ENCODE measurements at places on chromosomes 7 and 10.

DNA sequence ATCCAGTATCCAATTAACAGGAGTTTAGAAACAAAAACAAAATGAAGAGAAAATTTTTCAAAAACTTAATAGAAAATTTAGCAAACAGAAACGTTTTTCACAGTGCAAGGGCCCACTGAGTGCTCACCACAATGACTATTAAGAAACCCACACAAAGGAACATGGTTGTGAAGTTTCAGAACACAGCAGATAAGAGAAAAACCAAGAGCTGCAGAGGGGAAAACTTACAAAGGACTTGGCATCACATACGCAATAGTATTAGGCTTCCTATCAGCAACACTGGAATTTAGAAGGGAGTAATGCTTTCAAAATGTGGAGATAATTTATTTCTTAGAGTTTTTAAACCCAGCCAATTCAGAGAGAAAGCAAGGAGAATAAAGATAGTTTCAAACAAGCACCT is 1.7 kb upstream of the C7orf25 start:
- no peak for DNase-seq

GRCh38 chr7:84633-85020 is 107.7 kb upstream of the FAM20C start:
- DNase-seq: no peak

- no peak for DNase-seq
Observed at GRCh38 chr7:38518541-38518940, 112.6 kb downstream of the AMPH start.

DNA sequence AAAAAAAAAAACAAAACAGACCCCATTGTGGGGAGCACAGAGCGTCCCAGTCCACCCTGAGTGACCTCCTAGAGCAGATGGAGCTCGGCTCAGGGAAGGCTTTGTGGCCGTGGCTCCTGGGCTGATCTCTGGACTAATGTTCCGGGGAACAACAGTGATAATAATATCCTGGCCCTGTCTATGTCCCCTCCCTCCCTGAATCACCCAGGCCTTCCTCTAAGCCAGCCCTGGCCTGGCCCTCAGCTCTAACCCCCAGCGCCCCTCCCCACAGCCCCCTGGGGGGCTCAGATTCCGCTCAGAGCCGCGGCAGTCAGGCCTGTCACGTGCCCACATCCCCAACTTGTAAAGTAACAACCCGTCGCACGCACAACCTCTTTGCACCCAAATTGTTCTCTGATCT is 48.3 kb downstream of the MICALL2 start:
- DNase-seq: no peak

- DNase-seq: no peak
Observed at GRCh38 chr7:155521743-155522398, 24.5 kb downstream of the CNPY1 start.

GRCh38 chr10:62424026-62424425 is 49.9 kb downstream of the ZNF365 start:
- DNase-seq: no peak

GRCh38 chr10:102419269-102420180 is 940 bp upstream of the PSD start:
- no peak for DNase-seq

DNA sequence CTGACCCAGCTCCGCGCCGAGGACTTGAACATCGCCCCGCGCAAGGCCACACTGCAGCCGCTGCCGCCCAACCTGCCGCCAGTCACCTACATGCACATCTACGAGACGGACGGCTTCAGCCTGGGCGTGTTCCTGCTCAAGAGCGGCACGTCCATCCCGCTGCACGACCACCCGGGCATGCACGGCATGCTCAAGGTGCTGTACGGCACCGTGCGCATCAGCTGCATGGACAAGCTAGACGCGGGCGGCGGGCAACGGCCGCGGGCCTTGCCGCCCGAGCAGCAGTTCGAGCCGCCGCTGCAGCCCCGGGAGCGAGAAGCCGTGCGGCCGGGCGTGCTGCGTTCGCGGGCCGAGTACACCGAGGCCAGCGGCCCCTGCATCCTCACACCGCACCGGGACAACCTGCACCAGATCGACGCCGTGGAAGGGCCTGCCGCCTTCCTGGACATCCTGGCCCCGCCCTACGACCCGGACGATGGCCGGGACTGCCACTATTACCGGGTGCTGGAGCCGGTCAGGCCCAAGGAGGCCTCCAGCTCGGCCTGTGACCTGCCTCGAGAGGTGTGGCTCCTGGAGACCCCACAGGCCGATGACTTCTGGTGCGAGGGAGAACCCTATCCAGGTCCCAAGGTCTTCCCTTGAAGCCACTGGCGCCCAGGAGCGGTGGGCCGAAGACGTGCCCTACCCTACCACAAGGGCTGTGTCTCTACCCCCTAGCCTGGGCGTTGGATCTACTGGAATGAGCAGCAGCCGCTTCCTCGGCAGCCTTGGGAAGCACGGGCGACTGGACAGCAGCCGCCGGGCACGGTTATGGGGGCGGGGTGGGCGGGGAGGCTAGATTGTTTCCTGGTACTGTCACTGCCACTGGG is 945 bp downstream of the ADO start:
- no peak for DNase-seq

- DNase-seq: no peak
Observed at GRCh38 chr7:34157137-34157536, 251.8 kb downstream of the BMPER start.

- no peak for DNase-seq
Observed at GRCh38 chr7:27958933-27959548, 219.1 kb downstream of the TAX1BP1 start.

DNA sequence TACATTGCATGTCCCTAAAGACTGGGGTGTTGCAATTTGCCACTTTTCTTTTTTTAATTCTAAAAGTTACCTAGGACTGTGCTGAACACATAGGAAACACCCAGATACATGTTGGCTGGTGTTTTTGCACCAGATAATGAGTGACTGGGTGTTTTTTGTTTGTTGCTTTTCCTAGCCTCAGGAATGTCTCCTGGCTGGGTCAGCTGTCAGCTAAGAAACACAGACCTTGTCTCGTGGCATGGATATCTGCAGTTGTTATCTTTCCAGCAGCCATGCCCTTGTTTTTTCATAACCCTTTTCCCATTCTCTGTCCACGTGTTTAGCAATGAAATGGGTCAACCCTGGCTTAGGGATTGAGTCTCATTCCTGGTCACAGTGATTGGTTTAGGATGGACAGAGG is 433.9 kb upstream of the ZMIZ1 start:
- DNase-seq: no peak

DNA sequence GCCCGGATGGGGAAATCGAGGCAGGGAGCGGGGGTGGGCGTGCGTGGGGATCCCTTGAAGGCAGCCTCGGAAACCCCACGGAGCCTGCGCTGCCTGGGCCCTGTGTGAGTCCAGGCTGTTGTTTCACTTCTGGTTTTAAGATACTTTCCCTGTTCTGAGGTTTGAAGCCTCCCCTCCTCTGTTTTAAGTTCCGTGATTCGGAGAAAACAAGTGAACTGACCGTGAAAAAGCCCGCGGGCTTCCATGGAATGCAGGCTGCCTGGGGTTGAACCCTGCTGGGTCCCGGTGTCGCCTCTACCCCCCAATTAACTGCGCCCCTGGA is 401 bp downstream of the LRRC27 start:
- DNase-seq: no peak

GRCh38 chr10:3986493-3987142 is 201.6 kb upstream of the KLF6 start:
- DNase-seq: no peak

DNA sequence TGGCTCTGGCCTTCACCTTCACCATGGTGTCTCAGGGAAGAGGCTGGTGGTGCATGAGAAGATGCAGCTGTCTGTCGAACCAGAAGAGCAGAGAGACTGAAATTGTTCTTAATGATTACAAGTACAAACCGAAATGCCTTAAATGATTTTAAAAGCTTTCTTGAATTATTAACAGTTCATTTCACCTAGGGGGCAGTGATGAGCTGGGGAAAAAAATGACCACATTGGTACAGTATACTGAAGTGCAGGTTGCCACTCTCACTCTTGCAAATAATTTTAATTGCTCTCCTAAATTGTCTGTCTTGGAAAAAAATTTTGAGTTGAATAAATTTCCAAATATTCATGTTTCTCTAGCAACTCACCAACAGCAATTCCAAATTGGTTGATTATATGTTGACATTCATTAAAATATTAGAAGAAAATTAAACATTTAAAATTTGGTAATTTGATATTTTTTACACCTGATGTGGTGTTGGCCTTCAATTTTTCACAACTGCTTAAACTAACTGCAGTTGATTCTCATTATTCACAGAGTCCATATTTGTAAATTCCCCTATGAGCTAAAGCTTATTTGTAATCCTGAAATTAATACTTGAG is 692.6 kb downstream of the ZWINT start:
- DNase-seq: no peak

GRCh38 chr10:52883996-52884871 is 111.7 kb upstream of the MBL2 start:
- no peak for DNase-seq

- no peak for DNase-seq
Observed at GRCh38 chr7:29612596-29612995, 49.0 kb downstream of the PRR15 start.

- no peak for DNase-seq
Observed at GRCh38 chr7:36726311-36726710, 2.0 kb upstream of the AOAH start.

GRCh38 chr10:21523557-21524008 is 1.9 kb downstream of the SKIDA1 start:
- no peak for DNase-seq

DNA sequence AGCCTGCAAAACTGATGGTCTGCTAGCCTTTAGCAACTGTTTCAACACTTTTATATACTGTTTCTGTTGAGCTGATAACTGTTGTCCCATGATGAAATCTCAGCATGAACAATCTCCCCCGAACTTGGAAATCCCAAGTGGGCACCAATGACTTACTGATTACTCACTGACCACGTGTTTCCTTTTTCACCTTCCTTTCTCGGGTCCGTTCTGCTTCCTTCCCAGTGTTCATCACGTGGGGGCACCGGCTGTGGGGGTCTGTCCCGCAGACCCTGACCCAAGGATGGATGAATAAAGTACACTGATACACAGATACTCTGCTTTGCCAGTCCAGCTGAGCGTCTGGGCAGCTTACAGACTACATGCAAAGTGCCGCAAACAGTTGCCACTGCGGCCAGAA is 39.0 kb upstream of the RASGEF1A start:
- DNase-seq: no peak

GRCh38 chr10:131242007-131242406 is 69.5 kb downstream of the TCERG1L start:
- DNase-seq: no peak

GRCh38 chr7:116028787-116029186 is 1.8 kb downstream of the TFEC start:
- no peak for DNase-seq

DNA sequence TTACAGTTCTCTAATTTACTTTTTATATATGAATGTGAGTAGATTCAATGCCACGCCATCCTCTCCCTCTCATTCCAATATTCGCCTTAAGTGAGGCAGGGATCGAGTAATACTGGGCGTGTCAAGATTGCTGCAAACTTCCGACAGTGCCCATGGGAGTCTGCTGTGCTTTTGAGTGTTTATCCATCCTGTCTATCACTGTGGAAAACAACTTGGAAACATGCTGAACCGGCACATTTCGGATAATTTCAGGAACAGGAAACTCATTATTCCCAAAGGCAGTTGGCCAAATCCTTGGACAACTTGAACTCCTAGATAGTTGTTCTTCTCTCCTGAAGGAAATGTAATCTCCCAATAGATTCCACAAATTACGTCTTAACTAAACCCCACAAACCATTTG is 28.5 kb downstream of the PIP4K2A start:
- no peak for DNase-seq

Data from stimulated activated CD8-positive, alpha-beta memory T cell treated with anti-CD3 and anti-CD28 coated beads, Interleukin-15, amount 100 ng/mL, for 4 hours (primary cell).